Fibroblast of skin of right biceps (primary cell): ENCODE measurements at places on chromosomes 3 and 15.

DNA sequence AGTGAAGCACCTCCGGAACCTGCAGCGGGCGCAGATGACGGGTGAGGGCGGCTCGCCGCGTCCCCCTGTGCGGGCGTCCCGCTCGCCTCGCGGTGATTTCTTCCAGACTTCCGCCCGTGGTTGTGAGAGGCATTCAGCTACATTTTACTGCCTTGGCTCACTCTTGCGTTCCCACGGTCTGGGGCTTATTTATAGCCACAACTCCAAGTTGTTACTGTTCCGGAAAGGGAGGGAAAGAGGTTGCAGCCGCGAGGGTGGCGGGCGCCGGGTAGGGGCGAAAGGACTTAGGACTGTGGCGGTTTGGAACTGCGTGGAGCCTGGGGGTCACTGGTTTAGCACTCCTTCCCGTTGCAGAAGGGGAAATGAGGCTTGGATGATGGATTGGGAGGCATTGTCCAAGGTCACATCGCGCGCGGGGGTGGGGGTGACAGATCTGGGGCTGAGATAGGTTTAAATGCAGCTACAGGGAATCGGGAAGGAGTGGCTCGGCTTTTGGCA lies 1.1 kb downstream of the HES1 start:
- DNase-seq: peak; percentile 85

GRCh38 chr3:124650798-124651197 lies 79.5 kb upstream of the UMPS start:
- DNase-seq: no peak

DNA sequence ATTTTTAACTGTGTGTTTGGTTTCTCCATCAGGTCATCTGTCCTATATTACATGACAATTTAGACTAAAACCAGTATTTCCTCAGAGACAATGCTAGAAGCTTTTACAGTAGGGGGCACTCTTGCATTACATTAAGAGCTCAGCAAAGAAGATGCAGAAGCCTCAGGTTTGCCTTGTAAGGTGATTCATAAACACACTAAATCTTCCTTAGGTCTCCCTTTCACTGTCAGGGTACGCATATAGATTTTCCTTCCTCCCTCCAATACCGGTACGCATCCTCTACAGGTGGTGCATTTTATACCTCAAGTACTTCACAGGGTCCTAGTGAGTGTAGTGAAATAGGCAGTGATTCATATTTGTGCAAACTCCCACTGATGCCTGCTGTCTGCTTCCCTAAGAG lies 46.5 kb downstream of the CD86 start:
- DNase-seq: peak; percentile 38

GRCh38 chr3:156617781-156618180 lies 56.6 kb upstream of the TIPARP start:
- DNase-seq: peak; percentile 43

GRCh38 chr3:184470551-184470950 lies 90.7 kb downstream of the CHRD start:
- no peak for DNase-seq

DNA sequence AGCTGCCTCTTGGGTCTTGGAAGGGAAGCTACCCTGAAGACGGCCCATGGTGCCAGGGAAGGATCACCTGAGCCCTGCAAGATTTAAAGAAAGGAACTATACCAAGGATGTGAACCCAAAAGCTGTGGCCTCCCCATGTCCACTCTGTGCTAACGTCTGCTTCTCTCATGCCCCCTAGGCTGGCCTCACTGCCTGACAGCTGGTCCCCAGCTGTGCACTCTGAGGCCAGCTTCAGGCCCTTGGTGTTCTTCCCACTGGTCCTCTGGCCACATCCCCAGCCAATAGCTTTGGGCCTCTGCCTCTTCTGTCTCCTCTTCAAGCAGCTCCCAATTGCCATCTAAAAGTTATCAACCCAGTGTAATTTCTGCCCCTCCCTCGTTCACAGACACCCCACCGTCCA lies 5.2 kb upstream of the LRRK1 start:
- DNase-seq: no peak

DNA sequence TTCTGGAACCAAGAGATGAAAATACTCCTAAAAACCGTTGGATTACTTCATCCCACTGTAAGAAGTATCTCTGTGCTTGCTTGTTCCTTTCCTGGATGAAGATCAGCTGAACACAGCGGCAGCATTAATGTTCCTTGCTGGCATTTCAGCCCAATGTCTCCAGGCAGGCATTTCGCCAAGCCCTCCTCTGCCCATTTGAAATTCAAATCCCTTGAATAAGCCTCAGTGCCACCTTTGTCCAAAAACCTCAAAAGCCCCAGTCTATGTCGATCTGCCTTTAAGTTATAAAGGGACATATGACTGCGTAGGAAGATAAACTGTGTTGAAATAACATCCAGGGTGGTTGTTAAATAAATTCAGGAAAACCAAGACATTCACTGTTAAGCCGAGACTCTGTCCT lies 156.8 kb upstream of the PDZRN3 start:
- no peak for DNase-seq

DNA sequence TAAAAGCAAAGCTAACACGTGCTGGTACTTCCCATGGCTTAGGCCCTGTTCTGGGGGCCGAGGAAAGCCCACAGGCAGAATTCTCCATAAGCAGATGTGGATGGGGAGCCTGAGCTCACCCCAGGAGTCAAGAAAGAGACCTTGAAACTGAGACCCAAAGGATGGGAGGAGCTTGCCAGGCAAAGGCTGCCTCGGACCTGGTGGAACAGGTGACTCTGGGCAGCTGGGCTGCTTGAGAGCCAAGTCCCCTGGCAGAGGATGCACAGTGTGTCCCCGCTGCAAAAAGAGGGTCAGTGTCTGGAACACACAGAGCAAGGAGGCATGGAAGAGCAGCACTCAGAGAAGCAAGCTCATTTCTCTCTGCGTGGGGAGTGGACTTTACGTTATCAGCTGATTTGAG lies 528.7 kb downstream of the GABRG3 start:
- DNase-seq: no peak

- no peak for DNase-seq
Observed at GRCh38 chr15:78256044-78256437, 8.3 kb upstream of the DNAJA4 start.

- DNase-seq: no peak
Observed at GRCh38 chr15:42143356-42143755, 13.1 kb downstream of the PLA2G4F start.

GRCh38 chr3:173958805-173959204 lies 561.3 kb downstream of the NLGN1 start:
- no peak for DNase-seq

- no peak for DNase-seq
Observed at GRCh38 chr3:151768393-151768930, 34.7 kb downstream of the AADACL2 start.

- DNase-seq: peak; percentile 59
Observed at GRCh38 chr3:72036899-72037298, 252.0 kb upstream of the PROK2 start.

DNA sequence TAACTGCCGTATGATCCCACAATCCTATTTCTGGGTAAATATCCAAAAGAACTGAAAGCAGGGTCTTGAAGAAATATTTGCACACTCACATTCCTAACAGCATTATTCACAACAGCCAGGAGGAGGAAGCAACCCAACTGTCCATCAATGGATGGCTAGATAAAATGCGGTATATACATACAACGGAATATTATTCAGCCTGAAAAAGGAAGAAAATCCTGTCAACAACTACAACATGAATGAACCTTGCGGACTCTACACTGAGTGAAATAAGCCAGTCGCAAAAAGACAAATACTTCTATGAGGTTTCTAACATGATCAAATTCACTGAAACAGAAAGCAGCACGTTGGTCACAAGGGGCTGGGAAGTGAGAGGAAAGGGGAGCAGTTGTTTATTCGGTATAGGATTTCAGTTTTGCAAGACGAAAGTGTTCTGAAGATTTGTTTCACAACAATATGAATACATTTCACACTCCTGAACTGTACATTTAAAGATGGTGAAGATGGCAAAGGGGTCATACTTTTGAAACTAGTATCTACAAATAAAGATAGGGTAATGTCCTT lies 6.2 kb downstream of the DLG1 start:
- no peak for DNase-seq

- peak; percentile 74 for DNase-seq
Observed at GRCh38 chr3:16600780-16601536, 4.3 kb downstream of the DAZL start.

GRCh38 chr15:98160236-98160635 lies 199.7 kb downstream of the ARRDC4 start:
- DNase-seq: peak; percentile 16

DNA sequence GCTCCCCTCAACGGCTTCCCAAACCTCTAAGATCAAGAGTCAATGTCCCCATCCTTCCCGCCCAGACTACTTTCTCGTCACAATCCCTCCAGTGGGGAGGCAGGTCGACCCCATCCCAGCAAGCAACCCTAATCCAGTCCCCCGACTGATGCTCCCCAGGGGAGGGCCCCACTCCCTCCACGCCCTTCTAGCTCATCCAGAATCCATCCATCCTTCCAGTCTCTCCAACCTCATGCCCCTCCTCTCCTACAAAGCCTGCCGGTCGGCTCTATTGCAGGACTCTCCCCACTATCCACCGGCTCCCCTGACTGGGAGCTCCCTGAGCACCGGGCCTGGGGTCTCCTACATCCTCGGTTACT lies 1.3 kb downstream of the ADAMTS7 start:
- no peak for DNase-seq

DNA sequence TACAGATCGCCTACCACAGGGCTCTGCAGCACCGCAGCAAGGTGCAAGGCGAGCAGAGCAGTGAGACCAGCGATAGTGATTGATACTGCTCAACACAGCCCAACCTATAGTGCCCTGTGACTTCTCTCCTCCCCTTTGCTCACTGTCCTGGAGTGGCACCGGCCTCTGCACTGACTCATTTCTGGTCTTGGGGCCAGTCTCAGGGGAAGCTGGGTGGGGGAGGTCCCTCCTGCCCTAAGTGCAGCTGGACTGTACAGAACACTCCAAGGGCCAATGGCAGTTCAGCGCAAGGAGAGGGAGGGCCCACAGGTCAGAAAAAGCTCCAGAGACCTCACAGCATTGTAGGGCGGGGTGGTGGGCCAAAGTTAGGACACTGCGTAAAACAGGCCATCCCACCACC lies 2.5 kb upstream of the OGG1 start:
- DNase-seq: no peak

GRCh38 chr3:99825004-99825640 lies 7.5 kb downstream of the CMSS1 start:
- DNase-seq: peak; percentile 51

GRCh38 chr15:68199340-68199739 lies 5.8 kb downstream of the CALML4 start:
- no peak for DNase-seq

- no peak for DNase-seq
Observed at GRCh38 chr3:32288819-32289218, 50.3 kb downstream of the CMTM8 start.

DNA sequence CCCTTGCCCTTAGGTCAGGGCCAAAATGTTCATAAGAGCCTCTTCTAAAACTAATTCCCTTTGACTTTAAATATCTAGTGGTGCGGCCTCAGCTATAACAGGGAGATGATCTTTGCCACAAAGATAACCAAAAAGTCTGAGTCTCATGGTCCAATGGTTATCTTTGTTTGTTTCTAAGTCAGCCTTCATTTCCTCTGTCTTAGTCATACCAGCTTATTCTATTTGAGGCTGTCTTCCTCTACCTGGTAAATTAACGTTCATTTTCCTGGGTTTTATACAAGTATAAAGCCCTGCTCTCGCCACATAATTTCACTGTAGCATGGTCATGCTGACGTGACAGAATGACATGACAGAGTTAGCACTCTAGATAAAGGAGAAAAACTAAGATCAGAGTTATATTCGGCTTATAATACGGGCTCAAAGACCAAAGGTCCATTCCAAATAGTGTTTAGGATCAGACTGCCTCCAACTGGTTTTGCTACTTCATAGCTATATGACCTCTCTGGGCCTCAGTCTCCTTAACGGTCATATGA lies 18.4 kb downstream of the ZNF860 start:
- DNase-seq: no peak

GRCh38 chr3:65093641-65094040 lies 405.8 kb upstream of the ADAMTS9 start:
- no peak for DNase-seq

GRCh38 chr3:77348244-77348855 lies 308.5 kb downstream of the ROBO2 start:
- DNase-seq: peak; percentile 42

DNA sequence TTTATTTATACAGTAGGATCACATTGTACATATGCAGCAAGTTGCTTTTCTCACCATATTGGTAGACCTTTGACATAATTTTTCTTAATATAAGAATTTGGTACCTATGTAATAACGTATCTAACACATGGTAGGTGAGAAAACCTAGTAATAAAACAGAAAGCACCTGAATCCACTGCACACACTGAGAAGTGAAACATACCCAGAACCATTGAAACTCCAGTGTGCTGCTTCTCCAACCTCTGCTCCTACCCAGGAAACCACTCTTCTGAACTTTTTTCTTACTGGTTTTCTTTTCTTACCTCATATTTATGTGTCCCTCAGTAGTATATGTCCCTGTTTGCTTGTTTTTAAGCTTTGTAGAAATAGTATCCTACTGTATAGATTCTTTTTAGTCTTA lies 293.0 kb downstream of the UBE2E2 start:
- DNase-seq: no peak

GRCh38 chr15:59221511-59222505 lies 15.2 kb downstream of the LDHAL6B start:
- peak; percentile 91 for DNase-seq

DNA sequence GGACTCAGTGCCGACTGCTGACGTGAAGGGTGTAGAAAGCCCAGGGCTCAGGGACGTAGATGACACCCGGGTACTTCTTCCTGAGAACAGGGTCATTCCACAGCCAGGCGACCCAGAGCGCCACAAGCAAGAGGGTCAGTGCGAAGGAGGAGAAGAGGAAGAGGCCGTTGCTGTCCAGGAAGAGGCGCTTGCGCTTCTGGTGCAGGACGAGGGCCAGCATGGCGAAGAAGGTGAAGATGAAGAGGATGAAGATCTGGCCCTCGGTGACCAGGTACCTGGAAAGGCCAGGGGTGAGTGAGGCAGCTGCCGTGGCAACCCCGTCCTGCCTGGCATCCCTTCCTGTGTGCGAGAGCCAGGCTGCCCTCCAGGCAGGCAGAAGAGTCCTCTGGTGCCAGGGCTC lies 3.0 kb upstream of the CALML4 start:
- no peak for DNase-seq
